ENCODE measurements at places on chromosomes 16 and 17. TPM values are rescaled to one million over a fixed set of nuclear protein-coding genes. Genes with fewer than 3 reads are reported as not detected.

DNA sequence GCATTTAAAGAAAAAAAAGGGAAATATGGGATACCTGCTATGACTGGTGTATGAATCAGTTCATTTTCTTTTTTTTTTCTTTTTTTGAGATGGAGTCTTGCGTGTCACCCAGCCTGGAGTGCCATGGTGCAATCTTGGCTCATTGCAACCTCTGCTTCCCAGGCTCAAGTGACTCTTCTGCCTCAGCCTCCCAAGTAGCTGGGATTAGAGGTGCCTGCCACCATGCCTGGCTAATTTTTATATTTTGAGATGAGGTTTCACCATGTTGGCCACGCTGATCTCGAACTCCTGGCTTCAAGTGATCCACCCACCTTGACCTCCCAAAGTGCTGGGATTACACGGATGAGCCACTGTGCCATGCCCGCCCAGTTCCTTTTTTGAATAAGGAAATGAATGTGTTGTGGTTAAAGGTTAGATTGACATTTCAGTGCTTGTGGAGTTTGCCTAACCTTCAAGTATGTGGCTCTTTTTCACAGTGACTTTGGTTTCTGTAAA is 7.7 kb downstream of the HAPSTR1 start:
- peak overlapping the region; percentile 4 for H3K27ac ChIP-seq
- H3K27me3 ChIP-seq, result no peaks in the 10 kb centered on the region
- H3K4me3 ChIP-seq, result no peak overlapping the region
- H3K36me3 ChIP-seq, result peaks cover 21% of the 10 kb centered on the region

DNA sequence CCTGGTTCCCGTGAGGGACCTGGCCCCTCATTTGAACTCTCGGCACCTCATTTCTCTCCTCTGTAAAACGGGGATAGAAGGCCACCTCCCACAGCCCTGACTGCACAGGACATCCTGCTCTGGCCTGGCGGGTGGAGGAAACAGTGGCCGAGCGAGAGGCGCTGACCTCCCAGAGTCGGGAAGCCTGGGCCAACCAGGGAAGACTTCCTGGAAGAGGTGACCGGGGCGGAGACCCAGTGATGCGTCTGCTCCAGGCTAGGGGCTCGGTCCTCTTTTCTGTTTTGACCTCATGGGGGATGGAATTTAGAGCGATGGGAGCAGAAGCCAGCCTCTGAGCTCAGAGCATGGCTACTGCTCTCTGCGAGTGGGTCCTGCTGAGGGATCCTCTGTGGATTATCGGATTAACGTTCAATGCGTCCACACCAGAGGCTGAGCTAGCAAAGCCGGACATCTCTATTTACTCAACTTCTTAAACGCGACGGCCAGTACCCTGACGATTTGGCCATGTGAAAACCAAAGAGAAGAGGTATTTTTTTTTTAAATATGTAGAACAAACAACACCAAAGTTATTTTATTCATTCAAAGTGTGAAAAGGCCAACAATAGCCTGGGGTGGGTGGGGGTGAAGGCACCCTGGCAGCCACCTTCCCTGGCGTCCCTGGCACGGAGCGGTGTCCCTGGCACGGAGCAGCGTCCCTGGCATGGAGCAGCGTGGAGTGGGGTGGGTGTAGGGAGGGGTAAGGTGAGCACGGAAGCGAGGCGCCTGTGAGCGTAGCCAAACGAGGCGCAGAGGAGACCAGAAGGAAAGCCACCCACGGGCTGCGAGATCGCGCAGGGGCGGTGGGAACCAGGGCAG is 9.2 kb upstream of the MSLN start:
- DNase-seq, result no peak
- no peaks in the 10 kb centered on the region for H3K36me3 ChIP-seq
- H3K27ac ChIP-seq, result peak overlapping the region; percentile 35
- H3K4me3 ChIP-seq, result no peak overlapping the region
- no peaks in the 10 kb centered on the region for H3K4me1 ChIP-seq
- H3K27me3 ChIP-seq, result no peaks in the 10 kb centered on the region

DNA sequence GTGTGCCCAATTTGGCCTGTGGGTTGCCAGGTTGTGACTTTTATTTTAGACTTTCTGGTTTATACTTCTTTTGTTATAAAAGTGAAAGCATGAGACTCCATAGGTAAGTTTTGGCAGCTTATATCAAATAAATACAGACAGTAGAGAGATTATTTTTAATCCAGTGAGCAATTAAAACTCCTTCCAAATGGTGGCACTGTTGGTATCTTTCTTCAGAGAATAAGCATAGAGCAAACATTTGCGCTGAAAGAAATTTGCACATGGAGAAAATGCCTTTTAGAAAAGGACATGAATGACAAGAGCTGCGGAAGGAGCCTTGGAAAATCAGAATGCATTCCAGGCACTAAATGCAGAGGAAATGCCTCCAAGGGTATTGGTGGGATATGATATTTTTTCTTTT is 46.1 kb upstream of the DNAJA2 start:
- no peak overlapping the region for H3K27ac ChIP-seq
- no peak for DNase-seq
- no peaks in the 10 kb centered on the region for H3K36me3 ChIP-seq
- no peaks in the 10 kb centered on the region for H3K4me1 ChIP-seq
- no peaks in the 10 kb centered on the region for H3K27me3 ChIP-seq
- H3K4me3 ChIP-seq, result no peak overlapping the region

DNA sequence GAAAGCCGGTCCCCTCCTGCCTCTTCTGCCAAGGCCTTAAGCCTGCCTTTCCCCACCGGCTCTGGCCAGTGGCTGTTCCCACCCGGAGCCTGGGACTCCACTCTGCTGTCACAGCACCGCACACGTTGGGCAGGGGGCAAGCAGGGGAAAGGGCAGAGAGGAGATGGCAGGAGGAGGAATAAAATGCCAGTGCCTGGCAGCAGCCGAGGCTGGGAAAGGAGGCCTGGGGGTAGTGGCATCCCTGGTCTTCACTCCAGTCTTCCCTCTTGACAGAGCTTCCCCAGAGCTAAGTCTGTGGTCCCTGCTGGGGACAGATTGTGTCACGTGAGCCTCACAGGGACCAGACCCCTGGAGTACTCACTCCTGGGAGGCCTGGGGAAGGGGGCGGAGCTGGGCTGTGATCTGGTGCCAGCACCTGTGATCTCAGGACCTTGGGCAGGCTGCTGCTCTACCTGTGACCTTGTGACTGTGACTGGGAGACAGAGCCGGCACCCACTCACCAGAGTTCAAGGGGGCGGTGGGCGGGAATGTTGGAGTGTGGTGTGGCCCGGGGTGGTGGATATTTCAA is 97.2 kb upstream of the GSE1 start:
- no peak overlapping the region for H3K27ac ChIP-seq
- no peak for DNase-seq
- H3K27me3 ChIP-seq, result no peaks in the 10 kb centered on the region
- no peaks in the 10 kb centered on the region for H3K36me3 ChIP-seq
- no peak overlapping the region for H3K4me3 ChIP-seq

GRCh38 chr16:56669005-56669839 is at the start of gene MT1H:
TSS of gene MT1H (plus strand) at chr16:56669814. CDS start at chr16:56669885, 71 bp downstream.
- no peak within 1 kb of the TSS for H3K27ac ChIP-seq
- H3K4me1 ChIP-seq, result peaks cover 18% of the 10 kb centered on the region
- no peak within 1 kb of the TSS for H3K4me3 ChIP-seq
- no peak for DNase-seq
- peaks cover 5% of the 10 kb centered on the region for H3K27me3 ChIP-seq
- no peaks in the 10 kb centered on the region for H3K36me3 ChIP-seq

GRCh38 chr16:74871608-74872007 is 97.0 kb upstream of the FA2H start:
- no peak for DNase-seq
- H3K4me1 ChIP-seq, result no peaks in the 10 kb centered on the region
- no peak overlapping the region for H3K4me3 ChIP-seq

DNA sequence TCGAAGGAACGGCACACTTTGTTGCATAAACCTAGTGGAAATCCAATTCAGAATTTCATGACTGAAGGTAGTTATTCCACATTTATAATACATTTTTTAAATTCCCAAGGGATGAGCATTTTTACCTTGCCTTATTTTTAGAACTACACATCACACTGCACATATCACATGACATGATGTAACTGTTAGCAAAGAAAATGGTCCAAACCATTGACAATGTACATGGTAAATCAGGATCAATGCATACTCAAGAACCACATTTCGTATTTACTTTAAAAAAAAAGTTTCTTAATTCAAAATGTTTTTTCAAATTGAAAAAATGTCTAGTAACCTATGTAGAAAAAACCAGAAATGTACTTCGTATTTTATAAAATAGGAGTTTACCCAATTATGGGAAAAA is 2.5 kb downstream of the KANSL1 start:
- H3K27ac ChIP-seq, result peak overlapping the region; percentile 100
- no peak for DNase-seq
- H3K36me3 ChIP-seq, result no peaks in the 10 kb centered on the region
- H3K4me3 ChIP-seq, result peak overlapping the region; percentile 99
- no peaks in the 10 kb centered on the region for H3K4me1 ChIP-seq
- no peaks in the 10 kb centered on the region for H3K27me3 ChIP-seq

- no peak overlapping the region for H3K27ac ChIP-seq
- DNase-seq, result no peak
- H3K4me3 ChIP-seq, result no peak overlapping the region
- H3K27me3 ChIP-seq, result no peaks in the 10 kb centered on the region
- no peaks in the 10 kb centered on the region for H3K4me1 ChIP-seq
- peaks cover 64% of the 10 kb centered on the region for H3K36me3 ChIP-seq
Measured at GRCh38 chr17:10683853-10684252, 13.5 kb downstream of the SCO1 start.

GRCh38 chr17:36972186-36972700 is 23.5 kb downstream of the AATF start:
- H3K27me3 ChIP-seq, result no peaks in the 10 kb centered on the region
- DNase-seq, result no peak
- no peak overlapping the region for H3K4me3 ChIP-seq
- no peak overlapping the region for H3K27ac ChIP-seq

GRCh38 chr16:54974367-54974766 is 43.7 kb downstream of the IRX5 start:
- no peak overlapping the region for H3K27ac ChIP-seq
- H3K27me3 ChIP-seq, result no peaks in the 10 kb centered on the region
- H3K36me3 ChIP-seq, result no peaks in the 10 kb centered on the region
- no peak overlapping the region for H3K4me3 ChIP-seq

- no peaks in the 10 kb centered on the region for H3K27me3 ChIP-seq
- no peaks in the 10 kb centered on the region for H3K36me3 ChIP-seq
- no peak for DNase-seq
Measured at GRCh38 chr16:65333283-65333682, 211.4 kb upstream of the CDH11 start.

DNA sequence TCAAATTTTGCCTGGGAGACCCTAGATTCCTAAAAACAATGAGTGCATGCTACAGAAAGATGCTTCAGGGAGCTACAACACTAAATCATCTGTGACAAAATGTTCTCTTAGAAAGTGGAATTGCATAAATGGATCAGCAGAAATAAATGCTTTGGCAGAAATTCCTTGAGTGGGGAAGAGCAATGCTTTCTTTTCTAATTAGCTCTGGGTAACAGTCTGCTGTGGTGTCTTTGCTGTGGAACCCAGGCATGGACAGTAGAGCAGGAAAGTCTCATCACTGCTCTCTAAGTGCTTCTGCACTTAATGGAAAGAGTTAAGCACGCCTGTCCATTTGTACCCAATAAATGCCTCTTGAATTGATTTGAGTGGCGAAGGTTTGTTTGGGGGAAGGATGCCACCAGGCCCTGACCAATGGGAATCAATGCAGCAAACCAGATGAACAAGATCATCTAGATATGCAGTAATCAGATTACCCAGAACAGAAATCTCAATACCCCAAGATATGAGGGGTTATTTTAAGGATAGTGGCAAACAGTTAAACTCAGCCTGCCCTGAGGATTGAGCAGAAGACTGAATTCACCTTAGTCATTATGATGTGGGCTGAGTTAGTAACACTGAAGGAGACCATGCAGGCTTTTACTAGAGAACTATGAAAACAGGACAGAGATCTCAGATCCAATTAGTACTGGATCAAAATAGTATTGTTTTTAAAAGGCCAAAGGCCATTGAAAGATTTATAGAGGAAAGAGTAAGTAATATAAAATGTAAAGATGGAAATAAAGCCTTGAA is 13.6 kb downstream of the HLF start:
- peak overlapping the region; percentile 88 for H3K27ac ChIP-seq
- DNase-seq, result no peak
- no peaks in the 10 kb centered on the region for H3K27me3 ChIP-seq
- H3K4me1 ChIP-seq, result peaks cover 81% of the 10 kb centered on the region
- H3K4me3 ChIP-seq, result no peak overlapping the region
- H3K36me3 ChIP-seq, result no peaks in the 10 kb centered on the region

DNA sequence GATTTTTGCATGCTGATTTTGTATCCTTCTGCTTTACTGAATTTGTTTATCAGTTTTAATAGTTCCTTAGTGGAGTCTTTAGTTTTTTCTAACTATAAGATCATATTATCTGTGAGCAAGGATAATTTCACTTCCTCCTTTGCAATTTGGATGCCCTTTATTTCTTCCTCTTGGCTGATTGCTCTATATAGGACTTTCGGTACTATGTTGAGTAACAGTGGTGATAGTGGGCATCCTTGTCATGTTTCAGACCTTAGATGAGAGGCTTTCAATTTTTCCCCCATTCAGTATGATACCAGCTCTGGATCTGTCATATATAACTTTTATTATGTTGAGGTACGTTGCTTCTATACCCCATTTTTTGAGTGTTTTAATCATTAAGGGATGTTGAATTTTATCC is 224.5 kb upstream of the CNTNAP4 start:
- no peaks in the 10 kb centered on the region for H3K36me3 ChIP-seq
- H3K4me3 ChIP-seq, result no peak overlapping the region
- DNase-seq, result no peak
- no peaks in the 10 kb centered on the region for H3K4me1 ChIP-seq
- H3K27me3 ChIP-seq, result no peaks in the 10 kb centered on the region

DNA sequence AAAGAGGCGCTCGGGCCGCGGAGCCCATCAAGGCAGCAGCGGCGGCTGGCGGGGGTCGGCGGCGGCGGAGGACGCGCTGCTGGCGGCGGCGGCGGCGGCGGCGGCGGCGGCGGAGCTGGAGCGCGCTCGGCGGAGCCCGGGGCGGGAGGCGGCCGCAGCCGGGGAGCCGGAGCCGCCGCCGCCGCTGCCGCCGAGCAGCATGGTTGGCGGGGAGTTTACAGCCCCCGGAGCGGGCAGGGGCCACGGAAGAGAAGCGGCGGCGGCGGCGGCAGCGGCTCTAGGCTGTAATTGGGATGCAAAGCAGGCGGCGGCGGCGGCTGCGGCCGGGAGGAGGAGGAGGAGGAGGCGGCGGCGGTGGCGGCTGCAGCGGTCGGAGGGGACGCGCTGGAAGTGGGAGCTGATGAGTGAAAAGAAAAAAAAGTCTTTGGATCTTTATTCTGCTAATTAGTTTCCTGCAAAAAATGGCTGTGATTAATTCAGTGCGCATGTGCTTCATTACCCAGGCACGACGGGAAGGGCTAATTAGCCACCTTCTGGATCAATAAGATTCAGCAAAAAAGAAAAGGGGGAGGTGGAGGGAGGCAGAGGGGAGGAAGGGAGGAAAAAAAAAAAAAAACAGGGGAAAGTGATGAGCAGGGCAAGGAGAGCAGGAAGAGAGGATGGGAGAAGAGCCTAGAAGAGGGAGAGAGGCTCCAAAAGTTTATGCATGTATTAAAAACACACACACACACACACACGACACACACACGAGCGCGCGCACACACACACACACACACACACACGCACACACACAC is 10.9 kb upstream of the ZFHX3 start:
- no peak for DNase-seq
- peak overlapping the region; percentile 86 for H3K4me3 ChIP-seq
- peak overlapping the region; percentile 90 for H3K27ac ChIP-seq
- H3K27me3 ChIP-seq, result no peaks in the 10 kb centered on the region

ZNF287 gene
- total RNA-seq, result 5.2 TPM

HAGH gene
- total RNA-seq, result 227 TPM

TEKT5 gene
- not detected for total RNA-seq

ALOX12 gene
- total RNA-seq, result not detected

WFDC1 gene
- 0.59 TPM for total RNA-seq

DNAI2 gene
- total RNA-seq, result not detected

SETD1A gene
- 3.8 TPM for total RNA-seq
